ENCODE measurements at places on chromosomes 2 and 18. TPM values are rescaled to one million over a fixed set of nuclear protein-coding genes. Genes with fewer than 3 reads are reported as not detected.

Gene RNF144A
- total RNA-seq: 6.4 TPM

Gene TBC1D8
- total RNA-seq: 3.1 TPM

Gene MYL12A
- total RNA-seq: 280 TPM

Gene RAPGEF4
- total RNA-seq: 1.3 TPM

Gene ANKAR
- 8.6 TPM for total RNA-seq

Gene SPP2
- not detected for total RNA-seq

Gene SIX3
- total RNA-seq: not detected

Gene PDCL3
- 11.4 TPM for total RNA-seq

Gene MALL
- 2.9 TPM for total RNA-seq

Gene DYTN
- total RNA-seq: not detected

Gene FAHD2B
- 4.7 TPM for total RNA-seq

Gene SKOR2
- total RNA-seq: not detected

Gene MYO7B
- total RNA-seq: under 0.01 TPM

Gene GRP
- total RNA-seq: not detected

Gene UGT1A1
- total RNA-seq: not detected

Gene ANKRD30BL
- total RNA-seq: not detected

Gene MARCO
- not detected for total RNA-seq

Gene IL18RAP
- 0.11 TPM for total RNA-seq

Gene PRR30
- not detected for total RNA-seq

Gene C2orf66
- total RNA-seq: 0.11 TPM

Gene UBXN2A
- 14.5 TPM for total RNA-seq

Gene IL36B
- not detected for total RNA-seq

Gene CNTNAP5
- total RNA-seq: not detected

Gene L3MBTL4
- 2.0 TPM for total RNA-seq

Gene ARHGAP25
- total RNA-seq: 0.79 TPM

Gene ASB18
- not detected for total RNA-seq

Gene SERPINB7
- total RNA-seq: 0.79 TPM

Gene GPBAR1
- total RNA-seq: 1.2 TPM
